ENCODE measurements at places on chromosomes 5 and 9.
A peak's percentile ranks its signal among the peaks of the same experiment; 100 is the strongest.

- DNase-seq, result no peak
Measured at GRCh38 chr5:77843570-77844372, 67.6 kb upstream of the TBCA start.

GRCh38 chr9:119369680-119370366, 588 bp upstream of the BRINP1 start:
- no peak for DNase-seq

- no peak for DNase-seq
Measured at GRCh38 chr5:160543395-160543794, 121.7 kb downstream of the PTTG1 start.

DNA sequence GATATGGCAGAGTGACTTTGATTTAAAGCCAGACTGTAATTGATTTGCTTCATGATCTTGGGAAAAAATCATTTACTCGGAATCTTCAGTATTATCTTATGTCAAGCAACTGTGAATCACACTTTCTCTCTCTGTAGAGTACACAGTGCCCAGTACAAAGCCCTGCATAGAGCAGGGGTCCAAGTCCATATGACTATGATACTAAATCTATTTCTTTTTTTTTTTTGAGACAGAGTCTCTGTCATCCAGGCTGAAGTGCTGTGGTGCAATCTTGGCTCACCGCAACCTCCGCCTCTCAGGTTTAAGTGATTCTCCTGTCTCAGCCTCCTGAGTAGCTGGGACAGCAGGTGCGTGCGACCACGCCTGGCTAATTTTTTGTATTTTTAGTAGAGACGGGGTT, 194.8 kb upstream of the SEMA6A start:
- DNase-seq, result no peak

DNA sequence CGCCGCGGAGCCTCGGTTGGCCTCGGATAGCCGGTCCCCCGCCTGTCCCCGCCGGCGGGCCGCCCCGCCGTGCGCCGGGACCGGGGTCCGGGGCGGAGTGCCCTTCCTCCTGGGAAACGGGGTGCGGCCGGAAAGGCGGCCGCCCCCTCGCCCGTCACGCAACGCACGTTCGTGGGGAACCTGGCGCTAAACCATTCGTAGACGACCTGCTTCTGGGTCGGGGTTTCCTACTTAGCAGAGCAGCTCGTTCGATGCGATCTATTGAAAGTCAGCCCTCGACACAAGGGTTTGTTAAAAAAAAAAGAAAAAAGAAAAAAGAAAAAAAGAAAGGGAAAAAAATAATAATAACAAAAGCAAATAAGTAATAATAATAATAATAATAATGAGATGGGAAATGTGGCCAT, 112.8 kb downstream of the GCNT1 start:
- no peak for DNase-seq

DNA sequence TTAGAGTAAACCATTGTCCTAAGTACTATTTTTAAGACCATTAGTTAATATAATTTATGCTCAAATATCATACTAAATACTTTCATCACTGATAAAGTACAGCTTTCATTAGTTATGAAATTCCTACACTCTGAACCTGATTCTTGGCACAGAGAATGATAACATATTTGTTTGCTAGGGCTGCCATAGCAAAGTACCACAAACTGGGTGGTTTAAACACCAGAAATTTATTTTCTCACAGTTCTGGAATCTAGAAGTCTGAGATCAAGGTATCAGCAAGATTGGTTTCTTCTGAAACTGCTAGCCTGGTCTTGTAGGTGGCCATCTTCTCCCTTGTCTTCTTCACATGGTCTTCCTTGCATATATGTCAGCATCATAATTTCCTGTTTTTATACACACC, 608.4 kb downstream of the TLE1 start:
- no peak for DNase-seq

DNA sequence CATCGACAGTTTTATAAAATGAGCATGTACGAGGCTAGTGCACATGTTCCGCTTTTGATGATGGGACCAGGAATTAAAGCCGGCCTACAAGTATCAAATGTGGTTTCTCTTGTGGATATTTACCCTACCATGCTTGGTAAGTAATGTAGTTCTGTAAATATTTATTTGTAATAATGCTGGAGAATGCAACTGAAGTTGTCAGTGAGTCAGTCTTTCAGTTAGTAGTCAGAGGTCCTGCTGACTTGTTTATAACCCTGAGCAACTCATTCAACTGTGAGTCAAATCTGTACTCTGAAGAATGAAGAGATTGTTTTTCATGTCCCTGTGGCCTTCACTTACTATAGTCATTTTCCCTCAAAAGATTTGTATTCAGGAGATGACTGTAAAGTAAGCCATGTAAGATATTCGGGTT, 28.4 kb upstream of the GPR150 start:
- DNase-seq, result no peak

DNA sequence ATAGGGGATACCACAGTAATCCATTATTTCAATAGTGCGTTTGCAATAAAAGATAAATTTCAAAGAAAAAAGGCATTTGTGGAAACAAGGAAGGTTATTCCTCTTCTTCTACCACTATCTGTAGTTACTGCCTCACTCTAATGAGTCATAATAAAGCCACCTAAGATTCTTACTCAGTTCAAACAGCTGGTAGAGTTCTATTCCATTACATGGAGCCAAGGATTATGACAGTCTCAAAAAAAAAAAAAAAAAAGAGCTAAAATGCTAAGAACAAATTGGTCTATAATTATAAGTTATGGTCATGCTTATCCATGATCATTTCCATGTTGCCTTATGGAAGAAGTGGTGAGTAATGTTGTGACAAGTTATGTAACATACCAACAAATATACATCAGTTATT, 46.3 kb downstream of the DENND1A start:
- DNase-seq, result no peak

GRCh38 chr9:137429546-137429890, 6.3 kb downstream of the NOXA1 start:
- DNase-seq, result no peak

DNA sequence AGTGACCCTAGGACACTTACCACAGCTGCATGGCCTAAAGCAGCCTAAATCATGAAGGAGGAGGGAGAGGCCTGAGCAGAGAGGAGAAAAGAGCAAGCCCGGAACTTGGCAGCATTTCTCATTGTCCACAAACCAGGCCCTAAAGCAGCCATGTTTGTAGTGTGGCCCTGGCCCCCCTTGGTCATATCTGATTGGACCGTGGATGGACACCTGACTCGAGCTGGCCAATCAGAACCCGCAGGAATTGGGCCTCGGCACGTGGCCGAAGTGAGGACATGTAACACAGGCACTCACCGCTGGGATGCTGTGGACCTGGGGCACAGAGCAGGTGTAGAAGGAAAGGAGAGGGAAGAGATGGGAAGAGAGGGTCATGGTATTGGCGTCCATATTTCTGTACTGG, 56.9 kb downstream of the ASS1 start:
- no peak for DNase-seq

- no peak for DNase-seq
Measured at GRCh38 chr9:89436326-89436725, 61.6 kb downstream of the SEMA4D start.

DNA sequence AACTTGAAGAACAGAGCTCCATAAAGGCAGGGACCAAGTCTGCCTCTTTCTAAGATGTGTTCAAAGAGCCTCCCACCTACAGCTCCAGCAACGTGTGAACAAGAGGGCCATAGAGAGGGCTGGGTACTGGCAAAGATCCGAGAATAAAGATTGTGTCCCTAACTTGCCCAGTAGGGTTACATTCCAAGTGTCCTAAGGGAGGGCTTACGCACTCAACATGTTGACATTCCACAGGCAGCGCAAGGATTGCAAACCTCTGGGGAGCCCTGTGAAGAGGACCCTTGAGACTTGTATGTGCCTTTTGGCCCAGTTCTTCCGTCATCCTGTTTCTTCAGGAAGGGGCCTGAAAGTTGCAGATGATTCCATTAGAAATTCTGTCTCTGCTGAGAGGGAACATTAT, 48.2 kb upstream of the ENTREP1 start:
- DNase-seq, result no peak

- DNase-seq, result no peak
Measured at GRCh38 chr5:59766427-59767210, 126.9 kb downstream of the PDE4D start.

- DNase-seq, result peak; percentile 78
Measured at GRCh38 chr9:36102742-36103495, 33.6 kb upstream of the GLIPR2 start.

GRCh38 chr9:37425298-37425752, 2.8 kb downstream of the GRHPR start:
- no peak for DNase-seq

DNA sequence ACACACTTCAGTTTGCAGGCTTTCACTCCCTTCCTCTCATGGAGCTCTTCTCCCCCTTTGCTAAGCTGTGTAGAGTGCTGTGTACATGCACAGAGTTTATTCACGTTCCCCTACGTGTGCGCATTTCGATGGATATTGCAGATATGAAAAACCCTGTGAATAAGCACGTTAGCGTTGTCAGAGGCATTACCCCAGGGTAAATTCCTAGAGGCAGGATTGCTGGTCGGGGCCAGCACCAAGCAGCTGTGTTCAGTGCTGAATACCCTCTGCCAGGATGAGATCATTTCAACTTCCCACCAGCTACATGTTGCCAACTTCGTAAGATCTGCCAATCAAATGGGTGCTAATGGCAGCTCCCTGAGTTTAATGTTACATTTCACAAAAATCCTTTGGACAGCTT, 172.3 kb upstream of the PPP1R26 start:
- DNase-seq, result no peak

- DNase-seq, result no peak
Measured at GRCh38 chr5:170722316-170722715, 61.2 kb upstream of the GABRP start.
